ENCODE measurements at places on chromosomes 13 and 19.
A peak's percentile ranks its signal among the peaks of the same experiment; 100 is the strongest.

DNA sequence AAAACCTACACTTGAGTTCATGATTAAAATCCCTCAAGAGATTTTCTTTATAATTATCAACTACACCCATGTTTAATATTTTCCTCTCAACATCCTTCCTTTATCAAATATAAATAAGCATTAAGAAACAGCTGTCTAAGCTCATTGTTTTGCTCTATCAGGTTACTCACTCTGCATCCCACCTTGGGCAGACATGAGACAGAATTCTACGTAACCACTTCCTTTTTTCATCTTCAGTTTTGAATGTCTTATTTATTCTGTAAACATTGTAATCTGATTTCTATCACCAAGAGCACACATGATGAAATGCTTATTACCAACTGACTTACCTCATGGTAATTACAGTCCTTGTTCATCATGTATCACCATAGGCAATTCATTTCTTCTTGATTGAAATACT lies 1256.6 kb upstream of the ATXN8OS start:
- DNase-seq, result no peak

- DNase-seq, result no peak
These were observed 437.9 kb downstream of the FOXO1 start for GRCh38 chr13:40228496-40228895.

GRCh38 chr19:34574704-34575103 lies 93.1 kb downstream of the WTIP start:
- no peak for DNase-seq

DNA sequence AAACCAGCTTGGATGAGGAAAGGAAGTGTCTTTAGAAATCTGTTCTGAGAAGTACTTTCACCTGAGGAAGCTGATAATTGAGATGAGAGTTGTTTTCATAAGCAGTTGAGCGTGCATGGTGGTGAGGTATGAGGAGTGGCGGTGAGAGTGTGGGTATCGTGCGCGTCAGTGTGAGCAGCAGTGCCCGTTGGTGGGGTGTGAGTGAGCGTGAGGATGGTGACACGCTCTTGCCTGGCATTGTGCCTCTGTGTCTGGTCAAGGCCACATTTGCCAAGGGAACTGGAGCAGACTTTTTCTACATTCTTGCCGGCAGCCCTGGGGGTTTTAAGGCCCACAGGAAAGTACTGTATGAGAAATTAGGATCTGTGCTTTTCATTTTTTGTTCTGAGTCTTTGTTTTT lies 36.5 kb upstream of the TEX29 start:
- no peak for DNase-seq

GRCh38 chr19:30439310-30439709 lies 67.1 kb downstream of the ZNF536 start:
- no peak for DNase-seq

DNA sequence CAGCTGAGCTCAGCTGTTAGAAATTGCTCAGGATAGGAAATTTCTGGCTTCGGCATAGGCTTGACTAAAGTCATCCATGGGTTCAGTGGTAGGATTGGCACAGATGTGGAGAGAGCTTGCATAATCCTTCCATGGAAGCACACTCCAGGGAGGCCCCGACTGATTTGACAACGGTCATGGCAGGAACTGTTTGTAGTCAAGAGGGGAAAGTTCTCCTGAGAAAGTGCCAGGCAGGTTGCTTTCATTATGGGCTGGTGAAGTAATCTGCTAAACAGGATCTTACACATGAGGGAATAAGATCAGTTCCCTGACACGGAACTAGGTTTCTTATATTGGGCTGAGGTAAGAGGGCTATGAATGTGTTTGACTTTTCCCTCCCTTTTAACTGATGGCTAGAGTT lies 120.1 kb downstream of the RGCC start:
- DNase-seq, result no peak

DNA sequence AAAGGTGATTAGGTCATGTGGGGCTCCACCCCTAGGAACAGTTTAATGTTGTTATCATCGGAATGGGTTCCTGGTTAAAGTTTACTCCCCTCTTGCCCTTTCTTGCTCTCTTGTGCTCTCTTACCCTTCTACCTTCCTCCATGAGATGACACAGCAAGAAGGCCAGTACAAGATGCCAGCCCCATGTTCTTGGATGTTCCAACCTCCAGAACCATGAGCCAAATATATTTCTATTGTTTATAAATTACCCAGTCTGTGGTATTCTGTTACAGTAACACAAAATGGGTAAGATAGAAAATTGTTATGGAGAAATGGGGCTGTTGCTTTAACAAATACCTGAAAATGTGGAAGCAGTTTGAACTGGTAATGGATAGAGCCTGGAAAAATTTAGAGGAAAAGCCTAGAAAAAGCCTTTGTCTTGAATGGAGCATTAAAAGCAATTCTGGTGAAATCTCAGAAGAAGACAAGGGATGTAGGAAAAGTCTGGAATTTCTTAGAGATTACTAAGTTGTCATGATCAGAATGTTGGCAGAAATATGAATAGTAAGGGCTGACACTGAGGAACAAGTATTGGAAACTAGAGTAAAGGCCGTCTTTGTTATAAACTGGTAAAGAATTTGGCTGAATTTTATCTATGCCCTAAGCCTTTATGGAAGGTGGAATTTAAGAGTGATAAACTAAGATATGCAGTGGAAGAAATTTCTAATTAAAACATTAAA lies 53.5 kb upstream of the TSC22D1 start:
- no peak for DNase-seq

DNA sequence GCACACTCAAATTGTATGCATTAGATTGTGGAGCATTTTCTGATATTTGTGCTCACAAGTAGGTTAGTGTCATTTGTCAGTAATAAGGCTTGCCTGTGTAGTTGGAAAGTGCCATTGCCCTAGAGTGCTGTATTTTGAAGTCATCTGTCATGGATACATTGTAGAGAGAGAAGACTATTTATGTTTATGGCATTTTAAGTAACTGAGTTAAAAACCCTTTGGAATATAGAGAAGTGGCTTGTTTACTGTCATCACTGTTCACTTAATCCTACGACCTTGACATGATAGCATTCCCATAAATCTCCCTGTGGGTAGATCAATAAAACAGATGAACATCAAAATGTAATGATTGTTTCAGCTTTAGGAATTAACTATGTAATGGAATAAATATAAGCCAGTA lies 110.6 kb downstream of the MAB21L1 start:
- no peak for DNase-seq

DNA sequence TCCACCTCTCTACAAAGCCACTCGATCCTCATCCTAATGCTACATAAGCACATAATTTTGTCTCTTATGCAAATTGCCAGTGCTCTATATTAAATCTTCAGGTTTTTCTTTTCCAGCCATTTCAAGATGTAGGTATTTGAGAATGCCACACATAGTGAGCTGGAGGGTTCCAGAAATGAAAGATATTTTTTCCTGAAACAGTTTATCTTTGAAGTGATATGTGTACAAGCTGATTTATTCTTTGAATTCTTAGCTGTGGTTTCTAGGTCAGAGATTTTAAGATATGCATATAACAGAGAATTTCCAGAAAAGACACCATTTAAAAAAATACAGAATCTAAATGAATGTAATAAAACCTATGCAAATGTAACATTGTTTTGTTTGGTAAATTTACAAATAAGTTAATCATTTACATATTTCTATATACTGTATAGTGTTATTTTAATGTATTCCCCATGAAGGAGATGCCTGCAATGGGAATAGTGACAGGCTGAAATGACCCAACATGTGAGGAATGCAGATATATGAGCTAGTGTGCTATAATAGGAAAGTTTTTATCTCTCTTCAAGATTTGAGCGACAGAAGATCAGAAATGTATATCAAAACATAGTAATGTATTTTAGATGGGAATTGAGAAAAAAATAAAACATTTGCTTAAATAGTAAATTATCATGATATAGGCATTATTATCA lies 570.2 kb downstream of the SLITRK1 start:
- DNase-seq, result no peak

GRCh38 chr19:24074720-24075454 lies 12.1 kb upstream of the ZNF254 start:
- DNase-seq, result no peak

GRCh38 chr13:73058432-73058735 lies 421 bp upstream of the KLF5 start:
- no peak for DNase-seq

GRCh38 chr13:35826626-35827254 lies 304.4 kb downstream of the DCLK1 start:
- DNase-seq, result no peak

DNA sequence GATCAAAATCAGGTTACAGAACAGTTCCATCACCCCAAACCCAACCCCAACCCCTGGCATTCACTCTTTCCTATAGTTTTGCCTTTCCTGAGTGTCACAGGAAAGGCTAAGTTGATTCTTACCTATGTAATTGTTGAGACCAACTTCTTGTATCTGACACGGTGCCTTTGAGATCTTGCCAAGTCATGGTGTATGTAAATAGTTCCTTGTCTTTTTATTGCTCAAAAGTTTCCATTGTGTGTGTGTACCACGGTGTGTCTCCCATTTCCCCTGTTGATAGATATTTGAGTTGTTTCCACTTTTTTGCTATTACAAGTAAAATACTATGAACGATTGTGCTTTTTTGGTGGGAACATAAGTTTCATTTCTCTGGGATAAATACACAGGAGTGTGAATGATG lies 3.3 kb upstream of the IGFL2 start:
- no peak for DNase-seq

GRCh38 chr13:31653730-31654129 lies 85.6 kb upstream of the RXFP2 start:
- DNase-seq, result no peak

- DNase-seq, result no peak
These were observed 13.8 kb upstream of the MEIS3 start for GRCh38 chr19:47433121-47433520.

DNA sequence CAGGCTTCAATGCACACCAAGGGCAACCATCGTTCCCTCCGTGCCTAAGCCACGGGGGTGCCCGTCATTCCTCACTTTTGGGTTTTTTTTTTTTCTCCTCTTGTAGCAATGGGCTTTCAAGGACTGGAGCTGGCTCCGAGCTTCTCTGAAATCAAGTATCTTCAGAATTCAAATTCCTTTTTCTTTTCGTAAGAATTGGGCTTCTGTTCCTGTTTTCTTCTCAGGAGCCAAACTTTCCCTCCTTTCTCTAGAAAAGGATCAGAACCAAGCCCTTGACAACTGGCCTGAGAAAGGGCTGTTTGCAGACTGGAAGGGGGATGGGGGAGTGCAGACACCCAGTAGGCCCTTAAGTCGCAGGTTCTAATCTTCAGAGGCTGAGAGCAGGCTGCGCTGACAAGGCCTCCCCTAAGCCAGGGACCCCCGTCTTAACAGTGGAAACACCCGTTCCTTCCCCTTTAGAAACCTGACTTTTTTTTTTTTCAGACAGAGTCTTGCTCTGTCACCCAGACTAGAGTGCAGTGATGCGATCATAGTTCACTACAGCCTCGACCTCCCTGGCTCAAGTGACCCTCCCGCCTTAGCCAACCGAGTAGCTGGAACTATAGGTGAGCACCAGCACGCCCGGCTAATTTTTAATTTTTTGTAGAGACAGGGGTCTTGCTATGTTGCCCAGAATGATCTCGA lies 51.6 kb downstream of the RFX2 start:
- no peak for DNase-seq

DNA sequence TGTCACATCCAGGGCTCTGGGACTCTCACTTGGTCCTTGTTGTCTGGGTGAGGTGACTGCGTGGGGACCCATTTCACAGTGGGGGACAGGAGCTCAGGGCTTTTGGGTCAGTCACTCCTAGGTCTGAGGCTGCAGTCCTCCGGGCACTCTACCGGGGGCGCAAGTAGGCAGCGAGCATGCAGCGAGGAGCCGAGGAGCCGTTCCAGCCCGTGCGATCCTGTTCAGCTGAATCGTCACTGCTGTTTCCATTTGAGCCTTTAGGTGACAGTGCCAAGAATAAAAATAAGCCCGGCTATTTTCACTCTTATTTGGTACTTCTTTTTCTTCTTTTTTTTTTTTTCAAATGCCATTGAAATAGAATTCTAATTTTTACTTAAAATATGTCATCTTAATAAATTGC lies 126.5 kb downstream of the ZNF536 start:
- DNase-seq, result no peak

DNA sequence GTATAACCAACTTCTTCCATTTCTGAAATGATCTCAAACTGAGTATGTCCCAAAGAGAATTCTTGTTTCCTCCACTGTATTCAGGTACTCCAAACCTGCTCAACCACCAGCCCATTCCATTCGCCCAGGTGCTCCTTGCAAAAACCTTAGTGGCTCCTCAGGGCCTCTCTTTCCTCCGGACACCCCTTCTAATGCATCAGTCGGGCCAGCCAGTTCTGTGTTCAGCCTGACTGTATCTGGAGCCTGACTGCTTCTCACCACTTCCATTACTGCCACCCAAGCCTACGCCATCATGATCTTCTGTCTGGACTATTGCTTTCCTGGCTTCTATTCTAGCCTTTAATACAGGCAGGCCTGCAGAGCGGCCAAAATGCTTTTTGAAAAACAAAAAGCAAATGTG lies 1.5 kb downstream of the PHF11 start:
- DNase-seq, result no peak

GRCh38 chr19:16778796-16779411 lies 50.3 kb upstream of the SIN3B start:
- peak; percentile 38 for DNase-seq

GRCh38 chr19:30071871-30072270 lies 129.8 kb downstream of the URI1 start:
- DNase-seq, result no peak

- DNase-seq, result no peak
These were observed 135.6 kb downstream of the NUFIP1 start for GRCh38 chr13:44853641-44854040.

- DNase-seq, result peak; percentile 85
These were observed 16.1 kb downstream of the PCDH8 start for GRCh38 chr13:52832313-52832712.

DNA sequence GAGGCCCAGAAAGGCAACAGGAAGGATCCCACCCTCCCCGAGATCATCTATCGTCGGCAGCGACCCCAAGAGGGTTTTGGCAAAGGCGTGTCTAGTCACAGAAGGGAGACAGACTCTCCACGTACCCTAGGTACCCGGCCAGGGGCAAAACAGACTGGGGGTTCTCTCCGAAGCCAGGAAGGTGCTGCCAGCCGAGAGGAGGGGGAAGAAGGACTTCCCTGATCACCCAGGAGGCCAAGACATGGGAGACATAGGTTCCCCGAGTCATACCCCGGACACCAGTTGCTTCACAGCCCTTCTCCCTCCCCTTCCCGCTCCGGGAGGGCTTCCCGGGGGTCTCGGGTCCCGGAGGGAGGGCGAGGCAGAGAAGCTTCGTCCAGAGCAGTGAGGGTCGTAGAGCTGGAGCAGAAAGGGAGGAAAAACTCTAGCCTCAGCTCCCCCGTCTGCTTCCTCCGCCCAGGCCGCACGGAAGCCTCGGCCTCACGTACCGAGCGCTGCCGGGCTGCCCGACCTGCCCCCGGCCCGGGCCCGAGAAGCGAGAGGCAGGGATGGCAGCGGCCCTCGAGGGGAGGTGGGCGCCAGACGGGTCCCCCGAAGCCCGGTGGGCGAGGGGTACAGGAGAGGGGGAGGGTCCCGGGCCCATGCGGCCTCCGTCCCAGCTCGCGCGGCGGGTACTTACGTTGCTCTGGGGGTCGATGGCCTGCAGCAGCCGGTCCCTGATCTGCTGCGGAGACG lies 644 bp downstream of the MED26 start:
- DNase-seq, result no peak

GRCh38 chr13:90205911-90206310 lies 1141.6 kb upstream of the MIR17HG start:
- DNase-seq, result no peak

Measured in COR-L47 (cell line).